Ascending aorta (tissue), 2 donors: ENCODE measurements at places on chromosomes 2 and 18. TPM values are rescaled to one million over a fixed set of nuclear protein-coding genes. Genes with fewer than 3 reads are reported as not detected.

GRCh38 chr18:49832221-49832647, 18.9 kb upstream of the ACAA2 start:
- no peak for DNase-seq

POMC gene
- total RNA-seq, result 18.6 TPM

DNA sequence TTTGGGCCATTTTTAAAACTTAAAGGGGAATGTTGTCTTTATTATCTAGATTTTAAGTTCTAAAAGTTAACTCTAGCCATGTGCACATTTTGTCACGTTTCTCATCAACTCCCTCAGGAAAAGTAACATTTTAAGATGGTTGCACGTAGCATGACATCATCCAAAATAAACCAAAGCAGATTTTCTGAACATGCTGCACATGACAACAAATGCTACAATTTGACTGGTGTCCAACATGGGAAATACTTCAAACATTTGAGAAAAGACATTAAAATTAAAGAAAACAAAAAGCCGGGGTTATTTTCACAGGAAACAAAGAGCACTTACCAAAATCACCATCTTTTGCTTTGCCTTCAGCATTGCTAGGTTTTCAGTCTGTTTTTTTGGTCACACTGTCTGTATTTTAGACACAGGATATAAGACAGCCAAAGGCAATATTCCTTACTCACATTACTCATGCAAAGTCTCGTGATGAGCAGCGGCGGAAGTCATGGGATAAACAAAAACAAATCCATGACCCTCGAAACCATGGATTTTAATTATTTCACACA, 51.3 kb upstream of the RND3 start:
- no peak for DNase-seq

B3GNT7 gene
- 0.64 TPM for total RNA-seq

GRCh38 chr2:230715201-230715600, 2.6 kb downstream of the CAB39 start:
- DNase-seq, result no peak

DNA sequence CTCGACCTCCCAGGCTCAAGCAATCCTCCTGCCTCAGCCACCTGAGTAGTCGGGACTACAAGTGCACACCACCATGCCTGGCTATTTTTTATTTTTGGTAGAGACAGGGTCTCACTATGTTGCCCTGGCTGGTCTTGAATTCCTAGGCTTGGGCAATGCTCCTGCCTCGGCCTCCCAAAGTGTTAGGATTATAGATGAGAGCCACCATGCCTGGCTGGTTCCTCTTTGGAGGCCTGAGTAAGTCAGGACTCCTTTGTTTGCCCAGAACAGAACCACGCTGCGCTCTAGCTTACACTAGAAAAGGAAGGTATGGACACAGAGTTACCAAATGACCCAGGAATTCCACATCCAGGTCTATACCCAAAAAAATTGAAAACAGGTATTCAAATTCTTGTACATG, 135.9 kb upstream of the SLC1A4 start:
- DNase-seq, result no peak

- no peak for DNase-seq
These were observed 560.7 kb downstream of the DSC3 start for GRCh38 chr18:30481871-30482270.
